Stimulated activated CD8-positive, alpha-beta memory T cell treated with anti-CD3 and anti-CD28 coated beads, Interleukin-15, amount 100 ng/mL, for 24 hours (primary cell): ENCODE measurements at places on chromosomes 6 and 20.

GRCh38 chr20:39829661-39830060 is 859.4 kb downstream of the MAFB start:
- DNase-seq: no peak

- DNase-seq: no peak
Observed at GRCh38 chr6:90537027-90537426, 49.8 kb downstream of the MAP3K7 start.

- DNase-seq: no peak
Observed at GRCh38 chr6:122778985-122779661, 393 bp upstream of the FABP7 start.

- DNase-seq: no peak
Observed at GRCh38 chr20:64072498-64073063, 6.7 kb downstream of the RGS19 start.

GRCh38 chr20:41137614-41138474 is 501 bp downstream of the PLCG1 start:
- DNase-seq: peak; percentile 33

DNA sequence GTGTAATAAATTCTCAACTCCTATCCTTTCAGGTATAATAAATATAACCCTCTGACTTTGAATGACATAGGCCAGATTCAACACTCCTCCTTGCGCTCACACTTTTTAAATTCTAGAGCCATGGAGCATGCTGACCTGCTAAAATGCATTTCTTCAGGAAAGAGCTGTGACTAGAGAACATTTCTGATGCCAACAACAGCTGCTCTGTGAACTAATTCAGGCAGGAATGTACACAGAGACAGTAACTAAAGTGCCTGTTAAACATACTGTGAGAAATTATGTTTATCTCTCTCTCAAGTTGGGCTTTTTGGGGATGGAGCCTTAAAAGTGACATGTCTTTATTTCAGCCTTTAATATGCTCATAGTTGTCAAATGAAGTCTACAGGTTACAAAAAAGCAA is 8.3 kb downstream of the NHSL1 start:
- DNase-seq: no peak

- no peak for DNase-seq
Observed at GRCh38 chr20:36736451-36737182, 9.3 kb downstream of the NDRG3 start.

DNA sequence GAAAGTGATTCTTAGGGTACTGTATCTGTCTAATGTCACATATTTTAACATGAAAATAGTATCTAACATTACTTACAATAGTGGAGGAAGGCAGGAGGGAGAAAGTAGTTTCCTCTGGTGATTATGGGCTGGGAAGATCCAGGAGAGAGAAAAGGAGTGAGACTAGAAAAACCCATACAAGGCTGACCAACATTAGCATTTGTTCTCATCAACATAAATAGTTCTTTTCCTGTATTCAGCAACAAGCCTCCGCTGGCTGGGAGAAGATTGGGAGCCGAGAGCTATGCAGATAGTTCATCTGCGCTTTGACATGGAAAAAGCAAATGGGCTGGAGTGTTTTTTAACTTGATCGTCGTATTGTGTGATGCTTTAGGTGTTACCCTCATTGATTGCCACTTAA is 239.4 kb downstream of the PHACTR1 start:
- DNase-seq: no peak

DNA sequence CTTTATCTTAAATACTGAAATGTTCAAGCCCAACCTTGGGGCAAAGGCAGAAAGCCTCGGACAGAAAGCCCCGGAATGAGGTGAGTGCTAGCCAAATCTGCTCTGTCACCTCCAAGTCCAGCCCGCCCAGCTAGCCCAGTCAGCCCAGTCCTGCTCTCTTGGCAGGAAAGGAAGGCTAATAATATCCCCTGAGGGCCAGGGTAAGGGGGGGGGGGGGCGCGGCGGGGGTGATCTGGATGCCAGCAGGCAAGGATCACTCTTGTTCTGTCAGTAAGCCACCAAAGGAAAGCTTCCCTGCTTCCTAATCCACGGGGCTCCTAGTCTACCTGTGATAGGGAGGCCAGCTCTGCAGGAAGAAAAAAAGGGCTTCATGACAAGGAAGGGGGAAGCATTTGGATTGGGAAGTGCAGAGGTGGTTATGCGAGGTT is 1.1 kb downstream of the NDRG3 start:
- DNase-seq: no peak

DNA sequence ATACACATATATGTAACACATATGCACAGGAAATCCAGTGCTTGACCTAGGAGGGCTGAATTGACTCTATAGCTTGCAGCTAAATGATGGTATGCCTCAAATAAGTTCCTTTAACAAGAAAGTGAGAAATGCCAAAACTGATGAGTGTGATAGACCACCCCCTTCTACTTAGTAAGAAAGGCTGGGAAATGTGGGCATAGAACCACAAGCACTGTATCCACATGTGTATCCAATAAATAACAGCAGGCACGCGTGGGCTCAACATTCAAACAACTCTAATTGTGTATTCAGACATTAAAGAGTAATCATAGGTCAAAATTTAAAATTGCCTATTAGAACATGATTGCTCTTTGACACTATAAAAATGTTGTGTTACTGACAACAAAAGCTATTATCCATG is 54.1 kb downstream of the FAM83B start:
- DNase-seq: no peak

DNA sequence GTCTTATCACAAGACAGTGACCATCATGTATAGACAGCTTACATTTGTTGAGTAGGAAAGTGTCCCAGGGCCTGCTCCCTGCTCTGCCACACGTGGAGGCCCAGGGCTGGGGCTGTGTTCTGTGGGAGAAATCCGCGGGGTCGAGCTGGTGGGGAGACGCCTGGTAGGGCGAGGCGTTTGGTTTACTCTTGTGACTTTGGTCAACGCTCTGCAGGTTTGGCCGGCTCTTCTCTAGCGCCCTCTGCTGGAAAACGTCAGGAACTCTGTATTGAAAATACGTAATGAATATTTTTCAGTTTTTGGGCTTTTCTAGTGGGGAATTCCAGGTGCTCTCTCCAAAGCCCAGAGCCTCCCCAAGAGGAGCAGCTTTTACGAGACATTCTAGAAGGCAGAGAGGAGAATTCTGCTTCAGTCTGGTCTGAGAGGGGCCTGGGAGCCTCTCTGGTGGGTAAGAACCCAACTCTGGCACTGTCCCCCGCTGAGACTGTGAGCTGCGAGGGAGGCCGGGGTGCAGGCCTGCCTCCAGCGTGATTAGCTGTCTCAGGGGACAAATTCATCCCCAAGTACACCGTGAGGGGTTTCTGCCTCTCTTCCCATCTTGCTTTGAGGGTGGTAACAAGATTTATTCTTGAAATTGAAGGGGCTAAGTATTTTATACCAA is 112.6 kb upstream of the RALGAPA2 start:
- DNase-seq: peak; percentile 13

GRCh38 chr20:44748005-44748370 is 2.3 kb downstream of the KCNK15 start:
- no peak for DNase-seq

GRCh38 chr6:125558907-125559306 is 190.5 kb upstream of the HEY2 start:
- no peak for DNase-seq

- no peak for DNase-seq
Observed at GRCh38 chr20:53822534-53822933, 228.9 kb upstream of the ZNF217 start.

DNA sequence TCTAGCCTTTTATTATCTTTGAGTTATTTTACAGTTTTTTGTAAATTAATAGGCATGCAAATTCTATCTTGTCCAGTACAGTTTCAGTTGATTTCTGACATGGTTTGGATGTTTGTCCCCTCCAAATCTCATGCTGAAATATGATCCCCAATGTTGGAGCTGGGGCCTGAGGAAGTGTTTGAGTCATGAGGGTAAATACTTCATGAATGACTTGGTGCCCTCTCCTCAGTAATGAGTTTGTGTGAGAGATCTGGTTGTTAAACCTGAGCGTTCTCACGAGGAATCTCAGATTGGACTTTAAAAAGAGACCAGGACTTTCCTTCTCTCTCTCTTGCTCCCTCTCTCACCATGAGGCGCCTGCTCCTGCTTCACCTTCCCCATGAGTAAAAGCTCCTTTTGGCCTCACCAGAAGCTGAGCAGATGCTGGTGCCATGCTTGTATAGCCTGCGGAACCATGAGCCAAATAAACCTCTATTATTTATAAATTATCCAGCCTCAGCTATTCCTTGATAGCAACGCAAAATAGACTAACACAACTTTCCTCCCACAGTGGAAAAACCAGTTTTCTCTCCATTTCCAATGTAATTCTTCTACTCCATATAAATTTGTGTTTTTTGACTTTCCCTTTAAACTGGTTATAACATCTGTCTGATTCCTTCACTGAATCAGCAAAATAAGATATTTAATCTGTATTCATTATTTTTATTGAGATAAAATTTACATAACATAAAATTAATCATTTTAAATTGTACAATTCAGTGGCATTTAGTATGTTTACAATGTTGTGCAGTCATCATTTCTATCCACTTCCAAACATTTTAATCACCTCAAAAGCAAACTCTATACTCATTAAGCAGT is 78.7 kb upstream of the PRSS16 start:
- DNase-seq: no peak

DNA sequence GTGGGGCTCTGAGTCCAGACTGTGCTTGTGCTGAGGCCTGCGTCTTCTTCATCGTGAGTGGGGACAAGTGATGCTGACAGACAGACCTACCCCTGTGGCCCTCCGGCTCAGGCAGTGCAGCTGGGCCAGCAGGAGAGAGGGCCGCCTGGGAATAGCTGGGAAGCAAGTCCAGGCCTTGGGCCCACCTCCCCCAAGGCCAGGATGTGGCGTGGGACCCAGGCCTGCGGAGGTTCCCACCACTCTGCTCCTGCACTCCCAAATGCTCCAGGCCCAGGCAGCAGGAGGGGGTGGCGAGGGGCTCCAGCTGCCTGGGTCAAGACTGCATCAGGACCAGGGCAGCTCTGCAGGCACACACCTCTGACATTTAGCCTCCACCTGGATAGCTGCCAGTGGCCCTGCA is 38.3 kb downstream of the DAAM2 start:
- DNase-seq: no peak

- DNase-seq: no peak
Observed at GRCh38 chr6:43016176-43016942, 2.3 kb downstream of the KLHDC3 start.

DNA sequence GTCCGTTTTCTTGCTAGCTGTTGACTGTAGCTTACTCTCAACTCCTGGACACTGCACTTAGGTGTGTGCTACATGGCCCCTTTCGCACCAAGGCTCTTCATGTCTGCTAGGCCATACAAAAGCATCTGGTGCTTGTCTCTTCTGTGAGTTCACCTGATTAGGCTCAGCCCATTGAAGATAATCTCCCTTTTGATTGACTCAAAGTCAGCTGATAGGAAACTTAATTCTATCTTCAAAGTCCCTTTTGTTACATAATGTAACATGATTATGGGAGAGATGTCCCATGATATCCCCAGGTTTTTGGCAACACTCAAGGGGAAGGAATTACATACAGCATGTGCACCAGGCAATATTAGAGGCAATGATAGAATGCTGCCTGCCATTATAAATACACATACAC is 263.0 kb upstream of the JAG1 start:
- no peak for DNase-seq

DNA sequence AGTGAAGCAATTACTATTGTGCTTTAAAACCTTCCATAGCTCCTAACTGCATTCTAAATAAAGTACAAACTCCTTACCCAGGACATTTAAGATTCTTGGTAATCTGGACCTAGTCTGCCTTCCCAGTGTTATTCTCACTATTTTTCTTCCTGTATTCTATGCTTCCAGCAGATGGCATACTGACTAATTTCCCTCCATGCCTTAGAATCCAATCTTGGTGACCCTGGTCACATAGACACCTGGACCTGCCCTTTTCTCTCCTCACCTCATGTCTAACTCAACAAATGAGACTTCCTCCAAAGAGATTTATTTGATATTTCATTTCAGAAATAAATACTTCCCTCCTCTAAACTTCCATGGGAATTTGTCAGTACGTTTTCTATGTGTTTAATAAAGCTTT is 25.8 kb downstream of the ROS1 start:
- no peak for DNase-seq

DNA sequence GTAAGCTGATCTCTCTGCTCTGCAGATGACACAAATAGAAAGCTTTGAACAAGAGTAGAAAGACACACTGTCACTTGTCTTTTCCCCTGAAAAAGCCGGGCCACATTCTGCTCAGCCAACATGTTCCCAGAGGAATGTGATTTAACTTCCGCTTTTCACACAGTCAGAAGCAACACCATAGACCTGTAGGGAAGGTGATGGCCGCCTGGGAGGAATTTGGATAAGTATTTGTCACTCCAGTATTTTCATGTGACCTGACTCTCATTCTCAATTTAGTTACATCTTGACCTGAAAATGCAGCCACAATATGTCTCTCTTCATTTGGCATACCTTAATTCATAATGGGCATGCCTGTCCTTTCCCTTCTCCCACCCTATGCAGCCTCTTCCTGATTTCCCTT is 2.0 kb upstream of the GRM1 start:
- DNase-seq: no peak

- DNase-seq: no peak
Observed at GRCh38 chr6:109595998-109596397, 95.0 kb downstream of the AK9 start.

- no peak for DNase-seq
Observed at GRCh38 chr6:50257322-50257721, 207.6 kb upstream of the DEFB112 start.

DNA sequence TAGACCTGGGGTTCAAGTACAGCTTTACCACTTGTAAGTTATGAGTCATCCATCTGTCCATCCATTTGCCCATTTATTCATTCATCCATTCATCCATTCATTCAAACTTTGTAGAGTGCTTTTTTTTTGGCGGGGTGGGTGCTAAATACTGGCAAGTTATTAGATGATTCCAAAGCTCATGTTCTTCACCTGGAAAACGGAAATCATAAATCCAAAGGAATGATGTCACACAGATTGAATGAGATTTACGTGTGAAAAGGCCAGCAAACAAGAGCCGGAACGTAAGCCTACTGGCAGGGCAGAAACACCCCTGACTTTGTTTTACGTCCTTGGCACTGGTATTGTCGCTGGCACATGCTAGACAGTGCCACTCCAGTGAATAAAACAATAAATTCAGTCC is 480.9 kb upstream of the CHD6 start:
- DNase-seq: no peak

DNA sequence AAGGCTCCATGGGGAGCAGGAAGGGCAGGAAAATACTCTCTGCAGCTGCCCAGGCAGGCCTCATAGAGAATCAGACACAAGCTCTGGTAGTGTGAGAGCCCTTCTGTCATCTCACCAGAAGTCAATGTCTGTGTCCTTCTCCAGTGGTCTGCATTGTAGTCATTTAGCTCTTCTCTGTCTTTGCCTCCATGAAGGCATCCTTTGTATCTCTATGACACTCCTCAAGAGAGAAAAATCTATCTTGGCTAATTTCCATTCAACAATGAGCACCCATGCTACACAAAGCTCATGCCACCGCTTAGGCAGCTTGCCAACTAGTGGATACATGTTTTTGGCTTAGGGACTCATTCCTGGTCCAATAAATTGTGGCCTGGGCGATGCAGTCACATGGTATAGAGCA is 92.1 kb downstream of the RNF217 start:
- no peak for DNase-seq

DNA sequence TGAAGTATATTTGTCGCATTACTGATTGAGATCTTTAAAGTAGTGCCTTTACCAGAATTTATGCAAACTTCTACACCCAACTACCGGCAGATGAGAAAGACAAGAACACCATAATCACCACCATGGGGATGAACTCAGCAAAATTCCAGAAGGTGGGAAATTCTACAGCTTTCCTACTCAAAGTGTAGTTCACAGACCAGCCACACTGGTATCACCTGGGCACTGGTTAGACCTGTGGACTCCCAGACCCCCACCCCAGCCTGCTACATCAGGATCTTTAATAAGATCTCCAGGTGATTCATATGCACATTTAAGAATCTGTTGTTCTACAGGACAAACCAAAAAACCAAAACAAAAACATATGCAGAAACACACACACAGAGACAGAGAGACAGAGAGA is 67.9 kb downstream of the POPDC3 start:
- no peak for DNase-seq
